ENCODE measurements at places on chromosomes 1 and 21. TPM values are rescaled to one million over a fixed set of nuclear protein-coding genes. Genes with fewer than 3 reads are reported as not detected.

Gene TRIM17
- 0.14 TPM for total RNA-seq

DNA sequence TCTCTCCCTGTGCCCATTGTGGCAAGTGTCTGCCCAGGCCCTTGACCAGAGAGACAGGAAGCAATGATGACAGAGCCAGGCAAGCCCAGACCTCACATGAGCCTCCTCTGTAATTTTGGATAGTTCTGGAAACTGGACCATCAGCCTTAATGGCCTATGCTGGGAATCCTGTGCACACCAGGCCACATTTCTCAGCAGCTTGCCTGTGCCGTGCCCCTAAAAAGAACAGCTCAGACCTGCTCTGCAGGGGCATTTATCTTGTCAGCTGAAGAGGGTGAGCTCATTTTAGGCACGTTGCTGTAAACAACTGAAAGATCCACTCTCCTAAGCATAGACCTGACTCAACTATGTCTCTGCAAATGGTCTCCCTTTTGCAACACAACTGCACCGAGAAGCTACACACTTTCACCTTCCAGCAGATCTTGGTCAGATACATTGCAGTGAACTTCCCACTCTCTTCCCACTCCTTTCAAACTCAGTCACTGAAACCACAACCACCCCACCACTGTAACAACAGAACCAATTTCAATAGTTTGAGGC is 53.5 kb upstream of the BACH1 start:
- H3K4me3 ChIP-seq, result no peak overlapping the region
- no peak for DNase-seq
- no peaks in the 10 kb centered on the region for H3K27me3 ChIP-seq
- H3K27ac ChIP-seq, result no peak overlapping the region
- no peaks in the 10 kb centered on the region for H3K4me1 ChIP-seq

Gene GFI1
- total RNA-seq, result not detected

GRCh38 chr21:26188422-26188821 is 17.9 kb upstream of the APP start:
- no peak overlapping the region for H3K4me3 ChIP-seq
- no peaks in the 10 kb centered on the region for H3K4me1 ChIP-seq
- H3K27me3 ChIP-seq, result no peaks in the 10 kb centered on the region
- DNase-seq, result no peak
- no peaks in the 10 kb centered on the region for H3K36me3 ChIP-seq
- no peak overlapping the region for H3K27ac ChIP-seq

- no peaks in the 10 kb centered on the region for H3K36me3 ChIP-seq
- H3K27ac ChIP-seq, result no peak overlapping the region
- no peak for DNase-seq
- H3K4me1 ChIP-seq, result peaks cover 3% of the 10 kb centered on the region
- no peaks in the 10 kb centered on the region for H3K27me3 ChIP-seq
These were observed 7.5 kb downstream of the XKR8 start for GRCh38 chr1:27967106-27967883.

DNA sequence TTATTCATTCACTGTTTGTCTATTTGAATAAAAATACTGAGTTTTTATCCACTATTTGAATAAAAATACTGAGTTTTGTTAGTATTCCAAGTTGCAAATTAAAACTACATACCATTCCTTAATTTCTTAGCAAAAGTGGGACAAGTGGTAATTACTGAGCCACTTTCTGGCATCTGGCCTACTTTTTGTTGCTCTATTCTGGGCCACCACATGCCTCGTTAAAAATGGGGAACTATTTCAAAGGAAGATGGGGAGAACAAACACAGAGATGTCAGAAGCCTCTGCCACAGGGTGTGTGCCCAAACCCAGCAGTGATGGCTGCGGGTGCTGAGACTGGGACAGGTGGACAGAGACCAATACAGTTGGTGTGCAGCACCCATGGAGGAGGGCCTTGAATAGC is 14.6 kb downstream of the PIGP start:
- H3K27me3 ChIP-seq, result no peaks in the 10 kb centered on the region
- no peaks in the 10 kb centered on the region for H3K36me3 ChIP-seq

Gene SHISA4
- total RNA-seq, result 106 TPM

- H3K27me3 ChIP-seq, result no peaks in the 10 kb centered on the region
- H3K36me3 ChIP-seq, result no peaks in the 10 kb centered on the region
- H3K4me1 ChIP-seq, result no peaks in the 10 kb centered on the region
- peak overlapping the region; percentile 59 for H3K27ac ChIP-seq
- DNase-seq, result peak; percentile 41
- no peak overlapping the region for H3K4me3 ChIP-seq
These were observed 182.7 kb upstream of the PTBP2 start for GRCh38 chr1:96538883-96539282.

GRCh38 chr1:193700710-193701355 is 514.4 kb upstream of the B3GALT2 start:
- H3K36me3 ChIP-seq, result no peaks in the 10 kb centered on the region
- H3K4me3 ChIP-seq, result no peak overlapping the region
- no peaks in the 10 kb centered on the region for H3K4me1 ChIP-seq
- H3K27me3 ChIP-seq, result no peaks in the 10 kb centered on the region

Gene CYP4X1
- 0.90 TPM for total RNA-seq

DNA sequence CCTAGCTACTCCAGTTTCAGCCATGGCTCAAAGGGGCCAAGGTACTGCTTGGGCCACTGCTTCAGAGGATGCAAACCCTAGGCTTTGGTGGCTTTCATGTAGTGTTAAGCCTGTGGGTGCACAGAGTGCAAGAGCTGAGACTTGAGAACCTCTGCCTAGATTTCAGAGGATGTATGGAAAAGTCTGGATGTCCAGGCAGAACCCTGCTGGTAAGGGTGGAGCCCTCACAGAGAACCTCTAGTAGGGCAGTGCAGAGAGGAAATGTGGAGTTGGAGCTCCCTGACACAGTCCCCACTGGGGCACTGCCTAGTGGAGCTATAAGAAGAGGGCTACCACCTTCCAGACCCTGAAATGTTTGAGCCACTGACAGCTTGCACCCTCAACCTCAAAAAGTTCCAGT is 16.2 kb downstream of the RIIAD1 start:
- no peak for DNase-seq
- no peaks in the 10 kb centered on the region for H3K27me3 ChIP-seq
- no peaks in the 10 kb centered on the region for H3K4me1 ChIP-seq
- no peaks in the 10 kb centered on the region for H3K36me3 ChIP-seq

- H3K36me3 ChIP-seq, result no peaks in the 10 kb centered on the region
- H3K27me3 ChIP-seq, result no peaks in the 10 kb centered on the region
- no peaks in the 10 kb centered on the region for H3K4me1 ChIP-seq
These were observed 144.8 kb upstream of the SAMSN1 start for GRCh38 chr21:14690886-14691285.

All from heart right ventricle (tissue), 16 donors.